ENCODE measurements at places on chromosomes 7 and 10.

GRCh38 chr7:151076863-151077704 is 3.5 kb downstream of the FASTK start:
- DNase-seq, result no peak

- no peak for DNase-seq
Measured at GRCh38 chr10:127715249-127715648, 21.7 kb upstream of the FOXI2 start.

DNA sequence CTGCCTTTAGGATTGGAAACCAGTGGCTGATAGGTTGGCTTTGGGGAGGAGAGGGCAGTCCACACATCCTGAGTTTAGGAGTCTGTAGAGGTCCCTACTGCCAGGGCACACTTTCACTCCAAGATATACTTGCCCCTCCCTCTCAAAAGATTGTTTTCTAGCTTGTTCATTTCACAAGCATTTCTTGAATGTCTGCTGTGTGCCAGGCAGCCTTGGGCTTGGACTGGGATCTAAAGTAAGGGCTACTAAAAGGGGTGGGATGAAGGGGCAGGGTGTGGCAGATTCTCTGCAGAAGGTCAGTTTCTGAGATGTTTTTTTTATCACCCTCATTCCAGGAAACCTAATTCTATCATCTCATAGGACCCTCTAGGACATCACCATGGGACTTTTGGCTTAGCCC is 272.4 kb downstream of the SKAP2 start:
- DNase-seq, result no peak

- DNase-seq, result no peak
Measured at GRCh38 chr10:110664483-110665420, 20.6 kb downstream of the RBM20 start.

DNA sequence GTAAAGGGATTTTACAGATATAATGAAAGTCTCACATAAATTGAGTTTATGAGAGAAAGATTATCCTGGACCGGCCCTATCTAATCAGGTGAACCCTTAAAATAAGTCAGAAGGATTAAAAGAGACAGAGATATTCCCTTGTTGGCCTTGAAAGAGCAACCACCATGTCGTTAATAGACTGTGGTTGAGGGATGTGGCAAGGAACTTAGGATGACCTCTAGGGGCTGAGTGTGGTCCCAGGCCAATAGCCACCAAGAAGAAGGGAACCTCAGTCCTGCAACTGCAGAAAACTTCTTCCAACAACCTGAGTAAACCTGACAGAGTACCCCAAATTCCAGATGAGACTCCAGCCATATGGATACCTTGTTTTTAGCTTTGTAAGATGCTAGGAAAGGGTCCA is 121.5 kb downstream of the POLR1F start:
- no peak for DNase-seq

DNA sequence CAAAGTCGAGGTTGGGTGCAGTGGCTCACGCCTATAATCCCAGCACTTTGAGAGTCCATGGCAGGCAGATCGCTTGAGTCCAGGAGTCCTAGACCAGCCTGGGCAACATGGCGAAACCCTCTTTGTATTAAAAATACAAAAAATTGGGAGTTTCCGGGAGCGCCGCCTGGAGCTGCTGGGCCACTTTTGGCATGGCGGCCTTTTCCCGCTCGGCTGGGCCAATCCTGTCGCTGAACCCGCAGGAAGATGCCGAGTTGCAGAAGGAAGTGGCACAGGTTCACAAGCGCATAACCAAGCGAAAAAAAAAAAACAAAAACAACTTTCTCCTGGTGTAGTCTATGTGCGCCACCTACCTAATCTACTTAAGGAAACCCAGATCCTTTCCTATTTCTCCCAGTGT is 30.9 kb upstream of the MTPAP start:
- no peak for DNase-seq

Measured in amygdala (tissue), 56 donors.